Vagina (tissue), 2 donors: ENCODE measurements at places on chromosomes 6 and 20. TPM values are rescaled to one million over a fixed set of nuclear protein-coding genes. Genes with fewer than 3 reads are reported as not detected.

The SOX18 gene
- total RNA-seq = 57.2 TPM

The DOK5 gene
- 2.5 TPM for total RNA-seq

The PREX1 gene
- 17.7 TPM for total RNA-seq

The DEF6 gene
- total RNA-seq = 23.1 TPM

The SIRPD gene
- not detected for total RNA-seq

The MYBL2 gene
- total RNA-seq = 1.7 TPM

- no peak overlapping the region for H3K27ac ChIP-seq
- no peaks in the 10 kb centered on the region for H3K36me3 ChIP-seq
- H3K4me3 ChIP-seq = no peak overlapping the region
- no peak for DNase-seq
- no peaks in the 10 kb centered on the region for H3K4me1 ChIP-seq
Observed at GRCh38 chr6:115847671-115848070, 213.0 kb downstream of the FRK start.

- no peak overlapping the region for H3K4me3 ChIP-seq
- no peak for DNase-seq
- no peaks in the 10 kb centered on the region for H3K27me3 ChIP-seq
- no peaks in the 10 kb centered on the region for H3K4me1 ChIP-seq
Observed at GRCh38 chr6:47938405-47938804, 156.6 kb downstream of the OPN5 start.

GRCh38 chr20:46308258-46309157, at the start of gene CDH22:
CDH22 (minus strand) TSS chr20:46308498; CDS start chr20:46251294, 57,204 bp downstream.
- peak within 1 kb of the TSS; percentile 40 for H3K4me3 ChIP-seq
- H3K4me1 ChIP-seq = peaks cover 27% of the 10 kb centered on the region
- no peak within 1 kb of the TSS for H3K27ac ChIP-seq
- H3K27me3 ChIP-seq = peaks cover 10% of the 10 kb centered on the region
- H3K36me3 ChIP-seq = no peaks in the 10 kb centered on the region
- no peak for DNase-seq

GRCh38 chr6:28695715-28696114, 170.0 kb downstream of the GPX5 start:
- no peak overlapping the region for H3K4me3 ChIP-seq
- no peaks in the 10 kb centered on the region for H3K4me1 ChIP-seq
- DNase-seq = no peak

- no peaks in the 10 kb centered on the region for H3K27me3 ChIP-seq
- H3K36me3 ChIP-seq = no peaks in the 10 kb centered on the region
- no peak overlapping the region for H3K4me3 ChIP-seq
- no peak for DNase-seq
- no peak overlapping the region for H3K27ac ChIP-seq
- H3K4me1 ChIP-seq = peaks cover 7% of the 10 kb centered on the region
Observed at GRCh38 chr6:14875481-14876063, 370.3 kb upstream of the JARID2 start.

DNA sequence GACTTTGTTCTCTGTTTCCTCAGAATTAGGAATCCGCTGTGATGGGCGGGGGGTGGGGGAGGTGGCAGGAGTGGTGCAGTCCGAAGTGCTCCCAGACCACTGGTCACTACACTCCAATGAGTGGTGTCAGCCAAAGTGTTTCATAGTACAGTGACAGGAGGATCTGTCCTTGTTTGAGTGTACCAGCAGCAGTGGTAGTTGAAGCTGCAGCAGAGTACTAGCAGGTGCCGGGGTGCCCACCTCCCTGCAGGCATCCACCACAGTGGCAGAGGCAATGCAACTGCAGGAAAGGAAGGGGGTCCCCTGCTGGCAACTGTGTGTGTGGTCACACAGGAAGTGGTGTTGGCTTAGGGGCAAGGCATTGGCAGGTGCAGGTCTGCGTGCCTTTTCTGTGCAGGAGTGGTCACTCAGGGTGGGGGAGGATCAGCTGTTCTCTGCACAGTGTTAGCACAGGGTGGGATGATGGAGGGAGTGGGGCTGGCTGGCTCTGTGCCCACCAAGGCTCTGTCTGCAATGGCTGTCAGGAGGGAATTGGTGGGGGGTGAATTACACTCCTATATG, 9.7 kb downstream of the HLA-DOB start:
- H3K27ac ChIP-seq = no peak overlapping the region
- H3K4me3 ChIP-seq = no peak overlapping the region
- H3K27me3 ChIP-seq = no peaks in the 10 kb centered on the region
- H3K4me1 ChIP-seq = no peaks in the 10 kb centered on the region
- H3K36me3 ChIP-seq = no peaks in the 10 kb centered on the region

- DNase-seq = no peak
- H3K27me3 ChIP-seq = no peaks in the 10 kb centered on the region
- H3K27ac ChIP-seq = no peak overlapping the region
- H3K4me1 ChIP-seq = peaks cover 18% of the 10 kb centered on the region
- no peak overlapping the region for H3K4me3 ChIP-seq
- H3K36me3 ChIP-seq = no peaks in the 10 kb centered on the region
Observed at GRCh38 chr6:142568857-142569597, 267.2 kb downstream of the ADGRG6 start.
